ENCODE measurements at places on chromosomes 5 and 9.

GRCh38 chr5:98414938-98415337 is 358.5 kb upstream of the RGMB start:
- H3K27me3 ChIP-seq = no peaks in the 10 kb centered on the region
- DNase-seq = no peak
- no peaks in the 10 kb centered on the region for H3K36me3 ChIP-seq
- no peak overlapping the region for H3K4me3 ChIP-seq
- H3K27ac ChIP-seq = no peak overlapping the region

- peak overlapping the region; percentile 66 for H3K4me3 ChIP-seq
- H3K27me3 ChIP-seq = peaks cover 57% of the 10 kb centered on the region
- peaks cover 11% of the 10 kb centered on the region for H3K4me1 ChIP-seq
- no peak for DNase-seq
- peaks cover 3% of the 10 kb centered on the region for H3K36me3 ChIP-seq
- H3K27ac ChIP-seq = no peak overlapping the region
Observed at GRCh38 chr5:1007221-1007680, 1.4 kb upstream of the NKD2 start.

GRCh38 chr5:14407051-14407450 is 174.5 kb upstream of the OTULINL start:
- H3K27me3 ChIP-seq = no peaks in the 10 kb centered on the region
- no peak for DNase-seq
- H3K4me1 ChIP-seq = peaks cover 15% of the 10 kb centered on the region
- H3K36me3 ChIP-seq = peaks cover 21% of the 10 kb centered on the region
- H3K27ac ChIP-seq = no peak overlapping the region
- no peak overlapping the region for H3K4me3 ChIP-seq

GRCh38 chr5:96087939-96088338 is 126.3 kb upstream of the ELL2 start:
- no peaks in the 10 kb centered on the region for H3K4me1 ChIP-seq
- H3K27me3 ChIP-seq = peaks cover 9% of the 10 kb centered on the region
- no peak overlapping the region for H3K27ac ChIP-seq
- DNase-seq = no peak
- no peaks in the 10 kb centered on the region for H3K36me3 ChIP-seq

- no peaks in the 10 kb centered on the region for H3K4me1 ChIP-seq
- no peaks in the 10 kb centered on the region for H3K36me3 ChIP-seq
- no peak for DNase-seq
- no peaks in the 10 kb centered on the region for H3K27me3 ChIP-seq
Observed at GRCh38 chr9:10036095-10036494, 576.7 kb downstream of the PTPRD start.

DNA sequence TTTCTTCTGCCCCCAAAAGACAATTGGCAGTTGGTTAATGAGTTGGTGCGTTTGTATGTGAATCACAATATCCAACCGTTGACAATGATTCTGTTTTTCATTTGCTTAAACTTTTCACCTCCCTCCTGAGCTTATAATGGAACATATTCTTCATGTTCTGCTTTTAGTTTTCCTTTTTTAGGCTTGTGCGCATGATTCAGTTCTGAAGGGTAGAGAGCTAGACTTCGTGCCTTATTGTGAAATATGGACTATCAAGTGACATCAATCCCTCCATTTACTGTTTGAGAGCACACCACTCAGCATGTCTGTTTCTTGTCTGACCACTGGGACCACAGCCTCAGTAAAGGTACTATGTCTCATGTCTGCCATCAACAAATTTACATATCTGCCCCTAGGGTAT is 30.5 kb upstream of the LPAR1 start:
- DNase-seq = no peak
- H3K4me3 ChIP-seq = no peak overlapping the region
- H3K27ac ChIP-seq = no peak overlapping the region
- no peaks in the 10 kb centered on the region for H3K4me1 ChIP-seq
- H3K36me3 ChIP-seq = no peaks in the 10 kb centered on the region

GRCh38 chr5:80302636-80303035 is 17.2 kb upstream of the SPZ1 start:
- H3K4me3 ChIP-seq = no peak overlapping the region
- H3K4me1 ChIP-seq = no peaks in the 10 kb centered on the region
- DNase-seq = no peak
- H3K36me3 ChIP-seq = no peaks in the 10 kb centered on the region

- DNase-seq = no peak
- no peaks in the 10 kb centered on the region for H3K4me1 ChIP-seq
Observed at GRCh38 chr9:108844391-108844790, 11.4 kb downstream of the ACTL7B start.

DNA sequence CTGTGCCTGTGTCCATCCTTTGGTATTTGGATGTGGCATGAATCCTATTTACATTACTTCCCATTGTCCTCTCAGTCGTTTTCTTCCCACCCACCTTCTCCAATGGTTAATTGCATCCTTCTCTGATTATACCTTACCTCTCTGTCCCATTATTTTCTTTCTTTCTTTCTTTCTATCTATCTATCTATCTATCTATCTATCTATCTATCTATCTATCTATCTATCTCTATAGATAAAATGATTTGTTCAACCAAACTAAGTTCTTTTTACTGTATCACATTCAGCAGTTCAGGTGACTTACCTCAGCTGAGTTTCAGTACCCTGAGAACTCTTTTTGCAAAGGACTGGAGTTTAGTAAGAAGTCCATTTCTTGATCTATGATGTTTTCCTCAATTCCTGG is 80.6 kb downstream of the RPS23 start:
- no peaks in the 10 kb centered on the region for H3K36me3 ChIP-seq
- H3K4me3 ChIP-seq = no peak overlapping the region
- H3K27me3 ChIP-seq = no peaks in the 10 kb centered on the region
- H3K27ac ChIP-seq = no peak overlapping the region
- H3K4me1 ChIP-seq = no peaks in the 10 kb centered on the region

GRCh38 chr5:143469125-143469524 is 65.6 kb upstream of the NR3C1 start:
- H3K4me1 ChIP-seq = no peaks in the 10 kb centered on the region
- no peak for DNase-seq
- no peak overlapping the region for H3K4me3 ChIP-seq
- no peak overlapping the region for H3K27ac ChIP-seq
- no peaks in the 10 kb centered on the region for H3K36me3 ChIP-seq

GRCh38 chr5:68224509-68225187 is 9.1 kb downstream of the PIK3R1 start:
- H3K36me3 ChIP-seq = peaks cover 25% of the 10 kb centered on the region
- H3K4me3 ChIP-seq = no peak overlapping the region
- no peak for DNase-seq
- H3K27ac ChIP-seq = no peak overlapping the region
- H3K4me1 ChIP-seq = peaks cover 86% of the 10 kb centered on the region
- no peaks in the 10 kb centered on the region for H3K27me3 ChIP-seq

DNA sequence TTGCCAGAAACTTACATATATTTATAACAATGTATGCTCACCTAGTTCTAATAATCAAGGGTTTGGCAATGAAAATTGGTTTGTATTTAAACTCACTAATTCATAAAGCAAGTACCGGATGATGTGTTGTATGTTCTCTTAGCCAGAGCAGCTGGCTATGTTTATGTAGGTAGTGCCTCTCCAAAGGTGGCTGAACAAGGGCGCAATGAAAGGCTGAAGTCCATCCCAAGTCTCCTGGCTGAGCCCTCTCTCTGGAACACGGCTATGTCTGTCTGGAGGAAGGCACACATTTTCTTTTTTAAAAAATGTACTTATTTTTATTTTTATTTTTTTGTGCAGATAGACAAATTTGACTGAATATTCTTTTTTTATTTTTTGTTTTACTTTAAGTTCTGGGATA is 141.2 kb upstream of the DAB2 start:
- H3K27ac ChIP-seq = no peak overlapping the region
- DNase-seq = no peak

- H3K4me1 ChIP-seq = no peaks in the 10 kb centered on the region
- H3K27ac ChIP-seq = no peak overlapping the region
- no peak for DNase-seq
- no peaks in the 10 kb centered on the region for H3K27me3 ChIP-seq
- no peaks in the 10 kb centered on the region for H3K36me3 ChIP-seq
Observed at GRCh38 chr5:9716838-9717281, 86.7 kb upstream of the TAS2R1 start.

- H3K36me3 ChIP-seq = no peaks in the 10 kb centered on the region
- H3K27me3 ChIP-seq = no peaks in the 10 kb centered on the region
- no peaks in the 10 kb centered on the region for H3K4me1 ChIP-seq
Observed at GRCh38 chr5:4977416-4978110, 162.6 kb upstream of the ADAMTS16 start.

- H3K4me3 ChIP-seq = no peak overlapping the region
- H3K27me3 ChIP-seq = peaks cover 20% of the 10 kb centered on the region
- DNase-seq = no peak
- H3K36me3 ChIP-seq = peaks cover 2% of the 10 kb centered on the region
Observed at GRCh38 chr5:132283423-132284043, 10.7 kb upstream of the SLC22A4 start.

- H3K27me3 ChIP-seq = peaks cover 48% of the 10 kb centered on the region
- H3K27ac ChIP-seq = no peak overlapping the region
- DNase-seq = no peak
- no peaks in the 10 kb centered on the region for H3K4me1 ChIP-seq
- no peak overlapping the region for H3K4me3 ChIP-seq
Observed at GRCh38 chr5:36396640-36397039, 94.9 kb upstream of the RANBP3L start.

GRCh38 chr9:121267689-121268597 is at the start of gene GSN:
GSN (plus strand) TSS chr9:121268162; CDS start chr9:121301972, 33,810 bp downstream.
- no peak within 1 kb of the TSS for H3K27ac ChIP-seq
- DNase-seq = no peak
- H3K4me1 ChIP-seq = peaks cover 12% of the 10 kb centered on the region
- H3K4me3 ChIP-seq = peak within 1 kb of the TSS; percentile 82
- H3K27me3 ChIP-seq = no peaks in the 10 kb centered on the region

DNA sequence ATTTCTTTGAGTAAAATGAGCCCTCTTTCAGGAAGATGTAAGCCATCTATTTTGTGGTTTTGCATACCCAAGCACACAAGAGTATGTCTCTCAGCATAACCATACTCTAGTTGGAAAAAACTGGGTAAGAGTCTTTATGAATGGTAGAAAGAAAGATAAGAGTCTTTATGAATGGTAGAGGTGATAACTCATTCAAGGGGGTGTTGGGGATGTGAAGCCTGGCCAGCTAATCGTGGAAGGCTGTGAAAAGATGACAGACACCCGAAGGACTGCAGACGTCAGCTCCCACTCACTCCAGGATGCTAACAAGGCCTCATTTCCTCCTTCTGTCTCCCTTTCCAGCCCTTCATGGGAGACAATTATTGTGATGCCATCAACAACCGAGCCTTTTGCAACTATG is 228.5 kb downstream of the PAPPA start:
- no peaks in the 10 kb centered on the region for H3K27me3 ChIP-seq
- H3K36me3 ChIP-seq = no peaks in the 10 kb centered on the region
- no peak overlapping the region for H3K4me3 ChIP-seq

- H3K4me1 ChIP-seq = no peaks in the 10 kb centered on the region
- peaks cover 26% of the 10 kb centered on the region for H3K27me3 ChIP-seq
- H3K27ac ChIP-seq = no peak overlapping the region
- no peak overlapping the region for H3K4me3 ChIP-seq
Observed at GRCh38 chr5:168434001-168434400, 52.3 kb upstream of the RARS1 start.

DNA sequence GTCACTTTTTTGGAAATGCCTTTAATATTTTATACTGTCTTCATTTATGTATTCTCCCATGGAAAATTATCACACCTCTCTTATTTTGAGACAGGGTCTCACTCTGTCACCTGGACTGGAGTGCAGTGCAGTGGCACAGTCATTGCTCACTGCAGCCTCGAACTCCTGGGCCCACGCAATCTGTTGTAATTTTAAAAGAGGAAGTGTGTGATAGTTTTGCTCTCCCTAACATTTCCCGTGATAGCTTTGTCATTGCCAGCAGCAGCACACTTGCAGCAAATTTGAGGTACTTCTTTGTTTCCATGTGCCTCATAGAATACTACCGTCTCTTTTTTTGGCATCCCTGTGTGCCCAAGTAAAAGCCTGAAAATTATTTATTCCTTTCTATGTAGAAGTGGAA is 103.5 kb downstream of the RNF180 start:
- no peak for DNase-seq
- H3K4me3 ChIP-seq = no peak overlapping the region
- no peaks in the 10 kb centered on the region for H3K4me1 ChIP-seq
- H3K27me3 ChIP-seq = no peaks in the 10 kb centered on the region

- no peak overlapping the region for H3K27ac ChIP-seq
- H3K4me3 ChIP-seq = no peak overlapping the region
- no peak for DNase-seq
- H3K4me1 ChIP-seq = no peaks in the 10 kb centered on the region
Observed at GRCh38 chr9:87836951-87837705, 45.5 kb upstream of the SPATA31E1 start.

GRCh38 chr5:138488481-138488945 is 23.2 kb downstream of the EGR1 start:
- peaks cover 7% of the 10 kb centered on the region for H3K36me3 ChIP-seq
- DNase-seq = no peak
- H3K4me3 ChIP-seq = no peak overlapping the region
- peaks cover 23% of the 10 kb centered on the region for H3K27me3 ChIP-seq
- H3K4me1 ChIP-seq = peaks cover 12% of the 10 kb centered on the region
- no peak overlapping the region for H3K27ac ChIP-seq

GRCh38 chr5:170623576-170624181 is 119.9 kb downstream of the KCNIP1 start:
- H3K27me3 ChIP-seq = peaks cover 15% of the 10 kb centered on the region
- DNase-seq = no peak
- H3K27ac ChIP-seq = no peak overlapping the region
- H3K4me3 ChIP-seq = no peak overlapping the region

DNA sequence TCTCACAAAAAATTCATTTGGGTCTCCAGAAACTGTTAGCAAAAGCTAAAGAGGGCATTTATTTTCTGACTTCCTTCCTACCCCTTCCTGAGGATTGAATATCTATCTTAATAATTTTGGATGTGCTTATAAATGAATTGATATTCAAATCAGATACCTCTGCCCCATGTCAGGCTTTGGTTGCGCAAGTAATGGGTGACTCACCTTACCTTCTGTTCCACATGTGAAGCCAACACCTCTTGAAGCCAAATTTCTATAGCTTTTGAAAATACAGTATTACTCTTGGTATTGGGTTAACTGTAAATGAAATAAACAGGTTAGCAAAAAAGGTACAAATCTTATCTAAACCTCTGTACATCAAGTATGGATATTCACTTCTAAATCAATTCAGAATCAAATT is 122.0 kb downstream of the PRDM6 start:
- H3K4me3 ChIP-seq = no peak overlapping the region
- peaks cover 29% of the 10 kb centered on the region for H3K27me3 ChIP-seq
- H3K36me3 ChIP-seq = no peaks in the 10 kb centered on the region

- peaks cover 50% of the 10 kb centered on the region for H3K36me3 ChIP-seq
- no peak for DNase-seq
- no peak overlapping the region for H3K27ac ChIP-seq
- no peaks in the 10 kb centered on the region for H3K27me3 ChIP-seq
- no peak overlapping the region for H3K4me3 ChIP-seq
- H3K4me1 ChIP-seq = peaks cover 21% of the 10 kb centered on the region
Observed at GRCh38 chr9:95477441-95477840, 39.3 kb downstream of the PTCH1 start.
